ENCODE measurements at places on chromosomes 12 and 14.
A peak's percentile ranks its signal among the peaks of the same experiment; 100 is the strongest.

GRCh38 chr14:90301668-90302090 lies 30.1 kb downstream of the NRDE2 start:
- no peak for DNase-seq

DNA sequence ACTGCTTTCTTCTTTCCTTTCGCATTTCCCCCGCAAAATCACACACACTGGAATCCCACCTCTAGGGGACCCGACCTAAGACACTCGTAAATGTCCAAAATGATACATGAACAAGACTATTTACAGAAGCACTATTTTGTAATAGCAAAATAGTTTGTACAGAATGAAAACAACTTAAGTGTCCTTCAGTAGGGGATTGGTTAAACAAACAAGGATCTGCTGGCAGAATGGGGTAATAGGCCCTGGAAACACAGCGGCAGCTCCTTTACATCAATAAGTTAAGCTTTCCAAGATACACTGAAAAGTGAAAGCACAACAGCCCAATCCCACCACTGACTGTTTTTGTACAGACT lies 48.8 kb downstream of the LTBP2 start:
- no peak for DNase-seq

DNA sequence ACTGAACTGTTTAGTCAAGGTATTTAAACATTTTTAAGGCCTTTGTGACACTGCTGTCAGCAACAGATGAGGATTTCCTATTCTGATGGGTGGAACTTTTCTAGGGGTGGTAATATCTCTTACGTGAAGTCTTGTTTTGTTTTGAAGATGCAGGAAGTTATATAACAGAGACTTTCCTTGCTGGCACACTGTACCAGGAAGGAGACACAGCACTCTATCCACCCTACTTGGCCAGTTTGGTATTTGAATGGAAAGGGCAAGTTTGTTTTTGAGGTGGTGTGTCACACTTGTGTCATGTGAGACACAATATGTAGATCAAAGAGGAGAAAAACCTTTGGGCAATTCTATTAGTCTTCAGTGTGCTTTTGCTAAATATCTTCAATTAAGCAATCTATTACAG lies 51.6 kb upstream of the SRP54 start:
- no peak for DNase-seq

- DNase-seq: no peak
Measured at GRCh38 chr14:101957406-101958234, 6.8 kb upstream of the DYNC1H1 start.

GRCh38 chr14:37023875-37024565 lies 148.4 kb downstream of the SLC25A21 start:
- no peak for DNase-seq

GRCh38 chr12:29690728-29691127 lies 93.0 kb downstream of the TMTC1 start:
- no peak for DNase-seq

- DNase-seq: no peak
Measured at GRCh38 chr14:95072310-95072905, 84.9 kb downstream of the DICER1 start.

DNA sequence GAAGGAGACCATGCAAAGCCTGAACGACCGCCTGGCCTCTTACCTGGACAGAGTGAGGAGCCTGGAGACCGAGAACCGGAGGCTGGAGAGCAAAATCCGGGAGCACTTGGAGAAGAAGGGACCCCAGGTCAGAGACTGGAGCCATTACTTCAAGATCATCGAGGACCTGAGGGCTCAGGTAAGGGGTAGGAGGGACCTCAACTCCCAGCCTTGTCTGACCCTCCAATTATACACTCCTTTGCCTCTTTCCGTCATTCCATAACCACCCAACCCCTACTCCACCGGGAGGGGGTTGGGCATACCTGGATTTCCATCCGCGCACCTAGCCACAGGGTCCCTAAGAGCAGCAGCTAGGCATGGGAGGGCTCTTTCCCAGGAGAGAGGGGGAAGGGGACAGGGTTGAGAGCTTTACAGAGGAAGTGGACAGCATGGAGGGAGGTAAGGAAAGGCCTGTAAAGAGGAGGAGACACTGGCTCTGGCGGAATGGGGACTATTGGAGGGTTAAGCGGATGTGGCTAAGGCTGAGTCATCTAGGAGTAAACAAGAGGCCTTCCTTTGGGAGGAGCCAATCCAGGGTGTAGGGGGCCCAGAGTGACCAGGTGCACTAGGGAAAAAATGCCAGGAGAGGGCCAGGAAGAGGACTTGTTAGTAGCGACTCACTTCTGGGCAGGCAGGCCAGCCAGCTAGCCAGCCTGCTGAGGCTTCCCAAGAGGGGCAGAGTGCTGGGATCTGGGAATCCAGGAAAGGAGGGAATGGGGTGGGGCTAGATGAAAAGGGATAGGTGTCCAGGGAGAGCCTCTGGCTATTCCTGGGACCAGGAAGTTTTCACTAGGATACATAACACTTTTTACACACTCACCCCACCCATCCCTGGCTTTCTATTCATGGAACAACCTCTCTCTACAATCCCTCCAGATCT lies 754 bp downstream of the KRT18 start:
- peak; percentile 92 for DNase-seq

GRCh38 chr14:96221109-96221650 lies 16.5 kb downstream of the BDKRB2 start:
- DNase-seq: no peak

Measured in NCI-H226 (cell line).